ENCODE measurements at places on chromosomes 11 and 22.

- DNase-seq, result peak; percentile 84
Measured at GRCh38 chr22:36065775-36066544, 37.3 kb upstream of the RBFOX2 start.

GRCh38 chr22:42437488-42438292 lies 5.5 kb upstream of the NFAM1 start:
- no peak for DNase-seq

- no peak for DNase-seq
Measured at GRCh38 chr11:86476109-86476861, 101.6 kb downstream of the CCDC81 start.

GRCh38 chr22:28951969-28952521 lies 68.7 kb downstream of the ZNRF3 start:
- no peak for DNase-seq

DNA sequence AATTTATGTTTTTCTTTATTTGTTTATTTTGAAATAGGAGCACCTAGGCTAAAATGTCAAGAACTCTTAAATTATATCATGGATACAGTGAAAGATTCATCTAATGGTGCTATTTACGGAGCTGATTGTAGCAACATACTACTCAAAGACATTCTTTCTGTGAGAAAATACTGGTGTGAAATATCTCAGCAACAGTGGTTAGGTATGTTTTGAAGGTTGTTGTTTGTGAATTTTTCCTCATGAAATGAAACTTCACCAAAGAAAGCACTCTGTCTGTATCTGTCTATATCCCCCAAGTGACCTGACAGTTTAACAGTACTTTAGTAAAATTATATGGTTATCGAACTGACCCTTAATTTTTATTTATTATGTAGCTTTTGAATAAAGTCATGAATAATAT lies 12.8 kb downstream of the ATM start:
- DNase-seq, result no peak

DNA sequence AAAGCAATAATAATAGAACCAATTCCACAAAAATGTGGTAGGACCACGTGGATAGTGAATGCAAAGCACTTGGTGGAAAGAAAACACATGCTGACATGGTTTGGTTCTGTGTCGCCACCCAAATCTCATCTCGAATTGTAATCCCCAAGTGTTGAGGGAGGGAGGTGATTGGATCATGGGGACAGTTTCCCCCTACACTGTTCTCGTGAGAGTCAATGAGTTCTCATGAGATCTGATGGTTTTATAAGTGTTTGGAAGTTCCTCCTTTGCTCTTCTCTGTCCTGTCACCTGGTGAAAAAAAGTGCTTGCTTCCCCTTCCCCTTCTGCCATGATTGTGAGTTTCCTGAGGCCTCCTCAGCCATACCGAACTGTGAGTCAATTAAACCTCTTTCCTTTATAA lies 421.9 kb upstream of the CADM1 start:
- no peak for DNase-seq

GRCh38 chr11:71193431-71193830 lies 58.9 kb downstream of the SHANK2 start:
- no peak for DNase-seq

GRCh38 chr22:39409516-39410029 lies 10.0 kb downstream of the TAB1 start:
- DNase-seq, result no peak

GRCh38 chr11:75347781-75348566 lies 3.5 kb downstream of the ARRB1 start:
- no peak for DNase-seq

DNA sequence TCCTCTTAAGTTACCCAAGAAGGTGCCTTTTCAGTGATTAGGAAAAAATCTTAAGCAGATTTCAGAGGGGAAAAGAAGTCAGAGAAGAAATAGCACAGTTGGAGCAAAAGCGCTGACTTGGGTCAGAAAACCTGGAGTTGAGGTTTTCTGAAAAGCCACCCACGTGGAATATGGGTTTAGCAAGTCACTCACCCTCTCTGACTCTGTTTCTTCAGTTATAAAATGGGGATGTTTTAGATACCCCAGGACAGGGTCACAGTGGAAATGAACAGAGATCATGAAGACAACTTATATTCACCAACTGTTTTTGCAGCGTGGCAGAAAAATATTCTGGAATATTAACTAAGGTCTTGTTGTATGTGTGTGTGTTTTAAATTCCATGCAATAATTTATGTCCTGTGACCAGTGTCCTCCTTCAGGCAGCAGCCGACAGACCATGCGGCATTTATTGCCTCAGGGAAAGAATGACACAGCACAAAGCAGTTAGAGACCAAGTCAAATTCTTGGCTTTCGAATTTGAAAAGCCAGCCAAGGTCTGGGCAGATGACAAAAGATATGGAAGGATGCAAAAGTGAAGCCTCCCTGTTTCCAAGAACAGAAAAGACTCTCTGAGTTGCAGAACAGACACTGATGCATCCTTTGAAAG lies 119.9 kb downstream of the MIAT start:
- no peak for DNase-seq

DNA sequence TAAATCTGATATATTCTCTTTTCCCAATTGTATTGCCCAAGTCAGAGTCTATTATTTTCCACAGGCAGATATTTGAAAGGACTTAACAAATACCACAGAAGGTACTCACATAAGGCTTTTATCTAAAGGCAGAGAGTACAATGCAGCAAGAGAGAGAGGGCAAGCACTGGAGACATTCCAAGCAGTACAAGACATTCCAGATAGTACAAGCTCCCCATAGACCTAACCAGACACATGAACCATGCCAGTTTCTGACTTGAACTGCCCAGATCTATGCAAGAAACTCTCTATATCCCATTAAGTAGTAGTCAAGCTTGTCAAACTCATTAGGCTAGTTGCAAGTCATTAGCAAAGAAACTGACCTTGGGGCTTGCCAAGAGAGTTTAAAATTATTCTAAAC lies 11.2 kb upstream of the MS4A6E start:
- DNase-seq, result no peak

DNA sequence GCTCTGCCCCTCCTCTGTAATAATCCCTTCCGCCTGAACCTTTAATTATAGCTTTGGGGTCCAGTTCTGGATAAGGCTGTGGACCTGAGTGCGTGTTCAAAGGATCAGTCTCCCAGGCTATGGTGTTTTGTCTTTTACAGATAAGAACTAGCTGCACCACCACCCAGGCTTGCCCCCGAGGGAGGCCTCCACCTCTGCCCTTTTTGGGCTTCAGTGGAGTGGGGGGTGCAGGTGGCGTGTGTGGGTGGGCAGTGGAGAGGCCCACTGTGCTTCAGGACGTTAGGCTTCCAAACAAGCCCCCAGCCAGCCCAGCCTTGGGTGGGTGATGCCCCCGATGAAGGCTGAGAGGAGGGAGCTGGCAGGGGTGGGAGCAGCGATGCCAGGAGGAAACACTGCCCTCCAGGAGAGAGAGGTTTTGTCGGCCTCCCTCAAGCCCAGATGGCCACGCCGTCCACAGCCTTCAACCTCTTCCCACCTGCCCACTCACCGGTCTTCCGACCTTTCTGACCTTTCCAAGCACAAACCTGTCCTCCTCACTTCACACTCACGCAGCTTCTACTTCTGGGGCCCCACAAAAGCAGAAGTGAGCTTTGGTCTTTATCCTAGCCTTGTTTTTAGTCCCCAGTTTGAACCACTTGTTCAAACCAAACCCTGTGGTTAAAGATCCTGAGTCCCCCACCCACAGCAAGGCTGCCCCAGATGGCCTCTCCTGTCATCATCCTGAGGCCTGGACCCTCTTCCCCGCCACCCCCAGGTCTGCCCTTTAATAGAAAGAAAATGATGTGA lies 20.4 kb downstream of the PSMD13 start:
- no peak for DNase-seq

GRCh38 chr11:73160005-73160760 lies 18.1 kb upstream of the FCHSD2 start:
- no peak for DNase-seq

DNA sequence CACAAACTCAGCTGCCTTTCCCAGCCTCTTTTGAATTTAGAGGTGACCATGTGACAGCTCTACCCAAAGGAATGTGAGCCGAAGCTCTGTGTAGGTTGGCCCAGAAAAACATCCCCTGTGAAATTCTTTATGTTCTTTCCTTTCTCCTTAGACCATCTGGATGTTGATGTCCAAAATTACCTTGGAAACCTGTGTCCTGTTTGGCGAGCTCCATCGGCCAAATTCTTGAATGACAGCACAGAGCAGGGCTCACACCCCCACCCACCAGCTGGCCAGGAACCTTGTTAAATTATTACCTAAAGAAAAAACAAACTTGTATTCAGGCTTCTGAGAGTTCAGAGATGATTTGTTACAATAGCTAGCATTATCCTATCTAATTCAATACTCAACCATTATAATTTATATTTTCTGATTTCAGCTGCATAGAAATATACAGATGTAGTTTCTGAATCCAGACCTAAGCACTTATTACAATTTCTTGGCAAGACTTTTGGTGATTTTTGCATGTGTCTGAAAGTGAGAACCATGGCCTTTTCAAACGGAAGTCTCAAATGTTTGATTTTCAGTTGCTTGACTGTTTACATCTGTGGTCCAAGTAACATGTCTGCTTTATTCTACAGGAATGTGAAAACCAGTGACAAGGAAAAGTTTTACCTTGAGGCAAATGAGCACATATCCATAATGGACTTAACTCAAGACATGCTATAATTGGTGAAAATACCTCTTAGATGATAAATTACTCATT lies 554.2 kb downstream of the NTM start:
- DNase-seq, result no peak

DNA sequence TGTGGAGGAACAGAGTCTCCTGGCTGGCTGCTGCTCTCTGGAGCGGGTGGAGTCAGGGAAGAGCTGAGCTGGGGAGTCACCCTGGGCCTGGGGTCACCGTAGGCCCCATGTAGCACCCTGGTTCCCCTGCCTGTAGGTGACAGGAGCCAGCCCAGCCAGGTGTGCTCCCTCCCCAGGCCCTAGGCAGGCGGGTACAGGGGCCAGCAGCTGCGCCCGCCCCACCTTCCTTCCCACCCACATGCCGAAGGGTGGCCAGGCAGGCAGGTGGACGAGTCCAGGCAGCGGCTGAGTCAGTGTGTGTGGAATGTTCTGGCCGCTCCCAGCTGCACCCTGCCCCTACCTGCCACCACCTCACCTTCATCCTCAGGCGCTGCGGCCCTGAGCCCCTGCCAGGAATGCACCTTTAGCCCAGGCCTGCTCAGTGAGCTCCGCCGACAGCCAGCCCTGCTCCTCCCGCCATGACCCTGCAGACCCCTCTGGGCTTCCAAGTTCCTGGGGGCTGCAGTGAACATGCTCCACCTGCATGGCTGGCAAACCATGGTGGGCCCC lies 654 bp upstream of the SYT8 start:
- no peak for DNase-seq
